ENCODE measurements at places on chromosomes 4 and X.

DNA sequence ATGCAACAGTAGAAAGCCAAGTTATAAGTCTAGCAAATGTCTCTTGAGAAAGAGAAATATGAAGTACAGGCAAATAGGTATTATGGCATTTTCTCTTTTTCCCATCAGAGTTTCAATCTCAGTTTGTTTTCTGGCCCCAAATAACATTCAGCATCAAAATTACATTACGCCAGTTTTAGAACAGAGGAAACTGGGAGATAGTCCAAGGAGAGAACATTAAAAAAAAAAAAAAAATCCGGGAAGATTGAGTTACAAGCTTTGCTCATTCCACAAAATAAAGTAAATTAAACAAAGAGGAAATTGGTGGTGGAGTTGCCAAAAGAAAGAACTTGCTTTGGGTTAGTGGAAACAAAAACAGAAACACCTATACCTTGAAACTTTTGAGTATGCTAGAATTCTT is 50.4 kb upstream of the IL13RA2 start:
- DNase-seq, result no peak

DNA sequence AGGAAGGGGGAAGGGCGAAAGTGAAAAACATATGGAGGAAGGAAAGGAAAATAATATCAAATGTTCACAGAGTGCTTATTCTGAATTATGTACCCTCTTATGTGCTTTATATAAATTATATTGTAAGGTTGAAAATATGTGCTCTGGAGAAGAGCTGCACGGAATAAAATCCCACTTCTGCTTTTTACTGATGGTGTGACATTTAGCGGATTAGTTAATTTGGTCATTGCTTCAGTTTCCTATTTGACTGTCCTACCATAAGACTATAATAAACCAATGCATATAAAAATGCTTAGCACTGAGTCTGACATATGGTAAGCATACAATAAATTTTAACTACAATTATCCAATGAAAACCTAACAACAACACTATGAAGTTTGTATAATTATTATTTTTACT is 86.2 kb downstream of the NPFFR2 start:
- DNase-seq, result no peak

DNA sequence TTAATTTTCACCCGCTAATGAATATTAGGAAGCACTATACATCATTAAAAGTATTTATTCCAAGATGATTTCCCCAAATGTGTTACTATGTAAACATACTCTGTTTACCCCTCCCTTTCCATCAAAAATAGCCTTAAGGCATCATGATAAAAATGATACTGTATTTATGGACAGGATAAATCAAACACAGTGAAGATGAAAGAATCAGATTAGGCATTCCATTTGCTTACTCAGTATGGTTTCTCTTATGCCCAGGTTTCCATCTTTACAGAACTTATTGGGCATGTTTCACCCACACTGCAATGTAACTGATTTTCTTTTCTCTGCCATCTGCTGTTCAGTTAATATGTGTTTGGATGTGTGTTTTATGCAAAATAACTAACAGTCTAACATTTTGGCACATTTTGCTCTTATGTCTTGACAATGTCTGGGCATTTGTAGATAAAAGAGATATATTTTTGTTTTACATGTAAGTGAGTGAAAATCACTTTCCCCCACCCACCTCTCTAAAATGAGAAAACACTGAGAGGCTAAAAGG is 445.2 kb downstream of the RPA4 start:
- DNase-seq, result no peak

GRCh38 chrX:77528034-77528433 is 80.8 kb downstream of the FGF16 start:
- DNase-seq, result no peak

DNA sequence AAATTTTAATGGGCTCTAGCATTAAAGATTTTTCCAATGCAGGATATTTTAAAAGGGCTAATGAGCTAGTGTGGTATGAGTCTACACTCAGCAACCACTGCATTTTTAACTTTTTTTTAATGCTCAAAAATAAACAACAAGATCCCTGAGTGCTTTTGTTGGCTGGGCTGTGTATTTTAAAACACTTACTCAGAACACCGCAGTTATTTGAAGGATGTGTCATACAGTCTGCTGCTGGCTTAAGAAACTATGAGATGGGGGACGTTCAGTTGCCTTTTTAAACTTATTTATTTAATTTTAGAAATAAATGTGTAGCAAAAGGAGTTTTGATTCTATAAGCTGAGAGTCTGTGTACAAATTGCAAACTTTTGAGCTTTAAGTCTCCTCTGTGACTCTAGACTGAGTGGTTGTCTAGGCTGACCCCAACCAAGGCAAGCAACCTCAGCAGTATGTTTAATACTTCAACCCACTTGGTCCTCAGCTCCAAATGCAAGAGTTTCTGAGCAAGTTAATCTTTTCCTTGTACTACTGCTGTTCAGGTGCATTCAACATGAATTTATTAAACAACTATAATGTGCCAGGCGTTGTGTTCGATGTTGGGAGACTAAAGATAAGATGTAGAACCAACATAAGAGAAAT is 278.6 kb upstream of the DIPK2B start:
- DNase-seq, result no peak

- no peak for DNase-seq
Observed at GRCh38 chr4:77003400-77003799, 53.8 kb downstream of the SEPTIN11 start.

DNA sequence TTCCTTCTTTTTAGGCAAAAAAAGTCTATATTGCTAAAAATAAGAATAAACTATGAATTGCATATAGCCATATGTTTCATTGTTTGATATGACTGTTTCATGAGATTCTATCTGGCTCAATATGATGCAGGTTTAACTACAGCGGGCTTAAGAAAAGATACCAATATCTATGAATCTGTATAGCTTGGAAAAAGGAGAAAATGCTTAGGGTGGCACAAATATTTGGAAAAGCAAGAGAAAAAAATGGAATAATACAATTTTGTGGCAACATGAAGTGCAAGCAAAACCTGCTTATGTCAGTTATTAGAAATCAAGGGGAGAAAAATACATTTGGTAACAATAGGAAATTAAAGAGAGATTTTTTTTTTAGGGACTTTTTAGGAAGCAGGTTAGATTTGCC is 48.3 kb upstream of the NFKB1 start:
- DNase-seq, result no peak

- no peak for DNase-seq
Observed at GRCh38 chrX:48531358-48531959, 8.1 kb upstream of the TBC1D25 start.

- no peak for DNase-seq
Observed at GRCh38 chrX:45400027-45400779, 199.5 kb upstream of the DIPK2B start.

DNA sequence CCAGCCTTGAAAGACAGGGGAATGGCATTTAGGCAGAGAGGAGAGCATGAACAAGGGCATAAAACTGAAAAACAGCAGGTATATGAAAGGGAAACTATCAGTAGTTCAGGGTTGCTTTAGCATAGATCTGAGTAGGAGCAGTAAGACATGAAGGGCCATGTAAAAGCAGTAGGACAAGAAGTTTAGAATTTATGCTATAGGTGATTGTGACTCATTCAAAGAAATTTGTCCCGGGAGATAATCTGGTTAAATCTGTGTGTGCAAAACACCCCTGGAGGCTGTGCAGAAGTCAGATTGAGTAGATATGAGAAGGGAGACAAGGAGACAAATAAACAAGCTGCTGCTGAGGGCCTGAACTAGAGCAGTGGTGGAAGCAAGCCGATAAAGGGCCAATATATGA is 109.1 kb upstream of the BMP3 start:
- no peak for DNase-seq

Measured in NCI-H1105 treated with DMSO at 0.1 percent for 48 hours (cell line).